ENCODE measurements at places on chromosomes 1 and 21.

DNA sequence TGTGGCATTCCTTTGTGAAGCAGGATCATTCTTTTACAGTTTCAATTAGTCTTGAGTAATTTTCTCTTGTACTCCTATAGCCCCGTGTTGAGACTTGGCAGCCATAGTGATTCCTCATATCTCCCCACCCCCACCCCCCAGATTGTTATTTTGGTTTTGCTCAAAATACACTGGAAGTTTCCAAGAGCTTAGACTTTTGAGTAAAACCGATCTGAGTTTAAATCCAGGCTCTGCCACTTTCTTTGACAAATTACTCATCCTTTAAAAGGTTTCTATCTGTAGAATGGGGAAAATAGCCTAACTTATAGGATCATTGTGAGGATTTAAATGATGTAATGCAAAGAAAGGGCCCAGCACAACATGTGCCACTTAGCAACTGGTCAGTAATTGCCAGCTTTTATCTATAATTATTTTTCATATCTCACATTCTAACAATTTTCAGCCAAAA, 53.1 kb upstream of the RC3H1 start:
- no peak for DNase-seq

GRCh38 chr1:200869753-200870391, 2.9 kb upstream of the GPR25 start:
- peak; percentile 75 for DNase-seq

DNA sequence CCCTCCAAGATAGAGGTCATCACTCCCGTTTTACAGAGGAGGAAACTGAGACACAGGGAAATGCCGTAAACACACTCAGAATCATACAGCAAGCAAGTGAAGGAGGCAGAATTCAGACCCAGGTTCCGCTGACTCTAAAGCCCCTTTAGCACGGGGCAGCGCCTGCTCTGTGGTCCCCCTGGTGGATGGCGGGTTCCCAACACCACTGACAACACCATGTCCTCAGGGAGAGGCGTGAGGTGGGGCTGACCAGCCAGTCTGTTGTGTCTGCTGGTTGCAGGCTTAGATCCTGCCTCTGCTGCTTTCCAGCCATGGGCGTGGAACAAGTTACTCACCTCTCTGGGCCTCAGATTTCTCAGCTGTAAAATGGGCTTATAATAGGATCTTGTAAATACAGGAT, 617.3 kb downstream of the MATN1 start:
- peak; percentile 10 for DNase-seq

DNA sequence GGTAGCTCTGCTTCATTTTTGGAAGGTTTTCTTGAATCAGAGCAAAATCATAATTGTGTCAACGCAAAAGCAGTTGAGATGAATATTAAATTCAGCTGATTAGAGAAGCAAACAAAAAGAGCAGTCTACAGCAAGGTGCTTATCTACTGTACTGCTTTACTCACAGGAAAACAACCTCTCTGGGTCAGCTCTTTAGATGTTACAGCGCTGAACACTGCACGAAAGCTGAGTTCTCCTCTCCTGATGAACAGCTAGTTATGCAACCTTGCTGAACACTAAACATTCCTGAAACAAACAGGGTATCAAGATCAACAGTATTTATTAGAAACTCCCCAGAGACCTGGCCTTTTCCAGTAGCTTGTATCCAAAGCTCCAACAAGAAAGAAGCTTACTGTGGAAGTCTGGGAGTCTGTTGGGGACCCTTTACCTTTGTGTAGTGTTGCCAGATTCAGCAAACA, 41.3 kb downstream of the TBCE start:
- DNase-seq, result no peak

DNA sequence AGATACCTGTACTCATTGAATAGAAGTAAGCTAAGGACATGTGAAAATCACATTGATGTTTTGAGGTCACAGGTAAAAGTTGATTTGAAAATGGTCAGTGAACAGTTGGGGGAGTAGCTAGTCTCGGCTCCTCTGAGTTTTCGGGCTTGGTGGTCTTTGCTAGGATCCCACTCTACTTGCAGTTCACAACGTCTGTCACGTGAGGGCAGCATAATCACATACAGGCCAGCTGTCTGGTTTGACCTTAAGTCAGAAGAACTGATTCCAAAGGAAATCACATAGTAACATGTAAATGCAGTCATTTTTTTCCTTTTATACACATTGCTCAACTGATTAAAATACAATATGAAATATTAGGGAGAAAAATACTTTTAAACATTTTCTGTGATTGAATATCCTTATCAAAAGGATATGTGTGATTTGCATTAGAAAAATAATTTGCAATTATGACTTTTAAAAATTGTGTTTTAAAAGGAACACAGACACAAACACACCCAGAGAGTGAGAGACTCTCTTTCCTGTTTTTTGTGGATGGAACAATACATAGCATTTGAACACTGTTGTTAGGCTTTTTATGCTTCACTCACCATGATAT, 21.8 kb upstream of the PDC start:
- DNase-seq, result peak; percentile 53

- no peak for DNase-seq
These were observed 2.8 kb upstream of the MYOM3 start for GRCh38 chr1:24114753-24115152.

DNA sequence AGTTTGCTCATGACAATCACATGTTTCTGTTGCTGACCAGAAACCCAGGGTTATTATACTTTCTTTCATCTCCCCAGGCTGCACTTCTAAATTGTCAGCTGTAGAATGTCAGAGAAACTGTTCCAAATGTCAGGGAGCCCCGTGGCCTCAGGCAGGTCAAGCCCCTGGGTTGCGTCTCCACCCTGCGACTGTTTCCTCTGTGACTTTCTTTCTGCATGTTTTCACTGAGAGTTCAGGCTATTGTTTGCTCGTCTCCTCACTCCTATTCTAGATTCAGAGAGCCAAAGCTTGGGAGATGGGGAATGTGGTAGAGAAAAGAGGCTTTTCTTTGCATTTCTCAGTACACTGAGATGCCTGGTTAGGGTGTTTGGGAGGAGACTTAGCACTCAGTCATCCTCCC, 97.4 kb downstream of the CENPF start:
- no peak for DNase-seq

DNA sequence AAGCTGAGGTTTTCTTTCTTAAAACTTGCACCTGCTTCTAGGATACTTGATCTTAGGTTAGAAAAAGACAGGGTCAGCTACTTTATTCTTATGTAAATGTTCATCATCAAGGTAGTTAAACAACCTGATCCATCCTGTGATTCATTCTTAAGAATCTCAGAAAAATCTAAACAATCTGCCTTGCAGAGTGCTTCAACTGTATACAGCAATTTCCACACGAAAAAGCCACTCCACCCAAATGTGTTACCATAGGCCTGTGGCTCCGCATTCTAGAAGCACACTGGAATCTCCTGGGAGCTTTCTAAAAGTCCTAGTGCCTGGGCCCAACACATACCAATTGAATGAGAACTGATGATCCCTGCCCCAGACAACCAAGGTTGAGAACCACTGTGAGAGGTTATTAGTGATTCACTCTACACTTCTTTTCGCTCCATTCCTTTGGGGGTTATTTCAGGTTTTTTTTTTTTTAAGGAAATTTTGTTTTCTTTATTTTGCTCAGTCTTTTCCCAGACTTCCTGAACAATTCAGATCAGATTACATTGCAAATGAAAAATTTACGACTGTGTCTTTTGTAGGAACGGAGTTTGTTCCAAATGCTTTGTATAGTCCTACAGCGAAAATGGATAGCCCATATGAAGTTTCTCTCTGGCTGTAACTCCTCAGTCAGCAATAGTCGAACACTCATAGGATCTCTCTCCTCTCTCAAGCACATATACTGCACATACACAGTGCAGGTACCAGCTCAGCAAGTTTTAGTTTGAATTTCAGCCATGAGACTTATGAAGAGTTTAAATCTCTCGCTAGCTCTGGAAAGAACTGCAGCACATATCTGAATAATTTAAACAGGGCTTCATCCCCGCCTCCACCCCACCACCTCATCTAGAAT, 16.1 kb downstream of the SMYD2 start:
- DNase-seq, result no peak

DNA sequence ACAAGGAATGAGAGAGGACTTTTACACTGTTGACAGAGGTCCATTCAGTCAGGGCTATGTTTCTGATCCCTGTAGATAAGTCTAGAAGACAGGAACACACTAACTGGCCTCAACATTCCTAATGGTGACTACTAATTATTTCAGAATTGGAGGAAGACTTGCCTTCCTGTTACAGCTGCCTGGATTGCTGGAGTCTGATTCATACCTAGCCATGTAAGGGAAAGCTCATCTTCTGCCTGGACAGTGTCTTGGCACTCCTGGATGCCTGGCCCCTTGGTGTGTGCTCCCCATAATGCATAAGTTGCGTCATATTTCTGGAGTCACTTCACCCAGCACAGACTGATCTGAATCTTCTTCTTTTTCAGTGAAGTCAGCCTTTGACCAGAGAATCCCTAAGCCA, 326.0 kb upstream of the RUNX1 start:
- no peak for DNase-seq

DNA sequence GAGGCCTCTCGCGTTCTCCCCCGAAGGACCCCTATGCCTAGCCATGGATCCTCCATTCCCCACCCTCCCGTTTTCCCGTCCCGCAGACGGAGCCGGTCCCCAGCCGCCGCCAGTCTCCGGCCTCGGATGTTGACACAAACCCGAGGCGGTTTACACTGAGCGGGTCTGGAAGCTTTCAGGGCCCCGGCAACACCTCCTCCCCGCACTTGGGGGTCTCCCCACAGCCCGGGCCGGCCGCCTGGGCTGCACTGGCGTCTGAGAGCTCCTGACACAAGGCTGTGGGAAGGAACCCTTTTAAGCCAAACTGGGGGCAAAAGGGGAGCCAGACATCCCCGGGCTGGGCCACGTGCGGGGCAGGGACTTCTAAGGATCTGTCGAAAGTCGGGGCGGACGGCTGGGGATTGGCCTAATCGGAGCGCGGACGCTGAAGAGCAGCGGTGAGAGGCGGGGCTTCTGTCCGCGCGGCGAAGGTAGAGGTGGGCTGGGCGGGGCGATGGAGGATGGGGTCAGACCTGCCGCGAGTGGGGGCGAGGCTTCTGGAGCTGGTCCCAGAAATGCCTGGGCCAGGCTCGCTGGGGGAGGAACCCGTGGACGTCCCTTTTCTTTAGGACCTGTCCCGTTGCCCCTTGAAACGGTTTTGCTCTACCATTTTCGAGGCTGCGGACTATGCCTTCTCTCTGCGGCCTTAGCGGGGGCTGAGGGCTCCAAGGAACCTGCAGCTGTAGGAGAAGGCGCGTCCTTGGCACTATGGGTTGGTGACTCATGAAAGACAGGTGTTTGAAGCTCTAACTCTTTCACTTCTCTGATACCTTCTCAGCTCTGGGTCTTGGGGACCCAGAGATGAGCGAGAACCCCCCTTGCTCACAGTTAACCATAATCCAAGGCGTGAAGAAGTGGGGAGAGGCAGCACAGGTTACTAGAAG, 1.2 kb upstream of the HPCAL4 start:
- no peak for DNase-seq

GRCh38 chr21:14383596-14384180, 742 bp upstream of the HSPA13 start:
- DNase-seq, result no peak

- DNase-seq, result peak; percentile 27
These were observed 40.9 kb downstream of the LAMC2 start for GRCh38 chr1:183226963-183227362.

GRCh38 chr1:55214934-55215193, 300 bp downstream of the USP24 start:
- no peak for DNase-seq

- DNase-seq, result no peak
These were observed 108.9 kb upstream of the POGK start for GRCh38 chr1:166730299-166730888.

DNA sequence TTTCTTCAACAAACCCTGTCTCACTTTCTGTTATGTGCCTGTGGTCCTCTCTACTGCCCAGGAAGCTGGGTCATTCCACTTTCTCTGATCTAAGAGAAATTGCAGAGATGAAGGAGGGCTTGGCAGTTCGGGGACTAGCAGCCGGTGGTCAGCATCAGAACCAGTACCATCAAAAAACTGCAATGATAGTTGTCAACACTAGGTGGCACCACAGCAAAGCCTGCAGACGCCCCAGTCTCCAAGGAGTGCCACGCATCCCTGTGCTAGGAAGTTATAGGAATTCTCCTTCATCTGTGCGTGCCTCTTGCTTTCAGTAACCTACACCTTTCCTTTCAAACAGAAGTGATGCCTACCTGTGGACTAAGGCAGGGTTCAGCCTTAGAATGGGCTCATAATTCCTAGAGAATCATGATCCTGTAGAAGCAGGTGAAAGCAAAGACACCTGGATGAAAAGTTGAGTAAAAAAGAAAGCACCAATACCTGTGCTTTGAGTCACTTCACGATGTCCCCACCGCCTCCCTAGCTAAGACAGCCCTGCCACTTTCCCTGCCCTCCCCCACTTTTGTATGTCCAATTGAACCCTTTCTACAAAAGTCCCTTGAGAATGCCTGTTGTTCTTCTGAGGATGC, 129.2 kb downstream of the ADAMTS1 start:
- peak; percentile 17 for DNase-seq

DNA sequence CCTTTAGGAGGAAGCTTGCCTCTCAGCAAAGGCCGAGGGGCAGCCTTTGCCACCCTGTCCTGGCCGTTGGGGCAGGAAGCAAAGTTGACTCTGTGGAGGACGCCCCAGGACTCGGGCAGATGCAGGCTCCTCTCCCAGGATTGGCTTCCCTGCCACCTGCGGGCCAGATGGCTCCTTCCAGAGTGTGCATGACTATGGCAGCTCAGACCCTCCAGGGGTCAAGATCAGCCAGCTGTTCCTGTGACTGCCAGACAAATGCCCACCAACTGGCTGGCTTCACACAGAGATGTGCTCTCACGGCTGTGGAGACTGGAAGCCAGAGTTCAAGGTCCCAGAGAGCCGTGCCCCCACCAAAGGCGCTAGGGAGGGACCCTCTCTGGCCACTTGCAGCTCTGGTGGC, 87.0 kb upstream of the VAMP3 start:
- DNase-seq, result no peak

- DNase-seq, result no peak
These were observed 49.1 kb upstream of the ZNF648 start for GRCh38 chr1:182110635-182111034.

GRCh38 chr1:233480198-233480597, 133.7 kb upstream of the KCNK1 start:
- peak; percentile 12 for DNase-seq

DNA sequence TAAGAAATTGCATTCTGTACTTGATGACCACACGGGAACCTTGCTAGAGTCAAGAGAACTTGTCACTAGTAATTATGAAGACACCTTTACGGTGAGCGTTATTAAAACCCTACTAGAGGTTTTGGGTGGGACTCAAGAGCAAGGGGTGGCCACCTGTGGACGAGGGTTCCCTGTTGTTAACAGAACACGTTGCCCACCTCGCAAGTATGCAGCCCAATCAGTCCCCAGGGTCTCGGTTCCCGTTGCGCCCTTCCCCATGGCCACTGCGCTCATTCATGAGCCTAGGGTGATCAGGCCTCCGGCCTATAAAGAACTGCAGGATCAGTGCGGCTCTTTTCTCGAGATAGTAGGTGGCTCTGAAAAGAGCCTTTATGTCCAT, 30.2 kb upstream of the RNF187 start:
- DNase-seq, result no peak

Measured in activated CD4-positive, alpha-beta memory T cell treated with anti-CD3 and anti-CD28 coated beads for 36 hours (primary cell).